ENCODE measurements at places on chromosomes 1 and 21.

- no peak for DNase-seq
These were observed 36.2 kb downstream of the LDLRAP1 start for GRCh38 chr1:25579292-25580252.

- DNase-seq = no peak
These were observed 81.1 kb upstream of the ST6GALNAC5 start for GRCh38 chr1:76786222-76786621.

DNA sequence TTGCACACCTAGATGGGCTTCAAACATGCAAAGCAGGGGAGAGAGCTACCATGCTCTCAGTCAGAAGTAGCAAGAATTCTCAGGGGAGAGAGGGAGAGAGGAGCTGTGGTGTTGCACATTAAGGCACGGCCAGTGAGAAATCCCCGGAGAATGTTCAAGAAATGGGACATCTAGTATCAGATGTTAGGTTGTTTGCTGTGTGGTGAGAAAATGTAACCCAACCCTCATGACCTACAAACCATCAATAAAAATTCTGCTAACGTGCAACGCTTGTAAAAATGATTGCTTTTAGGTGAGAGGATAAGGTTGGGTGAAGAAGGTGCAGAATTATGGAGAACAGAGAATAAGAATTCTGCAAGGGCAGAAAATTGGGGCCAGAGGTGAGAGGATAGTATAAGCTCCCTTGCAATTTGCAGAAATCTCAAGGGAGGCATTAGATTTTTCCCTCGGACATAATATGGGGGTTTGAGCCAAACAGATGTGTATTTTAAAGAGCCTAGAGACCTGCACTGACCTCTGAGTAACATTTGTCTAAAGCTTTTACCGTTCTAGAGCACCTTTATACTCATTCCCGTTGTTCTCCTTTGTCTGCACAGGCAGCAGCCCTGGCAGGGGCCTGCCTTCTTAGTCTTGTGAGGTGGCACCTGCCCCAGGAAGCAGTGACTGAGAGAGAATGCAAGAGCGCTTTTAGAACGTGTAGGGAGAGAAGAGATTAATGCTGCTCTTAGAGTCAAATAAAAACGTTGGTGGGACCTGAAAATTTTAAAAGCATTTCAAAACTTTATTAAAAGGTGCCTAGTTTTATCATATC is 25.4 kb upstream of the KIAA0040 start:
- DNase-seq = no peak

GRCh38 chr1:8082945-8083344 is 56.8 kb upstream of the ERRFI1 start:
- no peak for DNase-seq

- DNase-seq = no peak
These were observed 117.7 kb upstream of the C1orf174 start for GRCh38 chr1:4017636-4018365.

GRCh38 chr1:164704954-164705353 is 146.0 kb downstream of the PBX1 start:
- no peak for DNase-seq

- DNase-seq = no peak
These were observed 16.3 kb downstream of the STRIP1 start for GRCh38 chr1:110050602-110051261.

- no peak for DNase-seq
These were observed 69.6 kb downstream of the CD34 start for GRCh38 chr1:207841293-207841692.

DNA sequence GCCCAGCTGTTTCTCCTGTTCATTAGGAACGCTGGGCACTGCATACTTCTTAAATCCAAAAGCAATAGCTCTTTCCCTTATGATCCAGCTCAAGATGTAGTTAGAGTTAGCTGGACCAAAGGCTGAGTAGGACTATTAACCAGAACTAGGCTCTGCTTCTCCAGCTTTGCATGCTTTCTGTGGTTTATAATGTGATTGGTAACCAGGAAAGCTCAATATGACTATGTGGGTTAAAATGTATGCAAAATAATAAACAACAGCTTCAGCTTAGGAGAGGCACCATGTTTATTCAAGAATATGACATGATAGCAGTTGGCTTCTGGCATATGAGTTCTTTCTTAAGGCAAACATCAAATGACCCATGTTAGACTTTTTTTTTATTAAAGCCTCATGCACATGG is 73.8 kb downstream of the LYPLAL1 start:
- no peak for DNase-seq

DNA sequence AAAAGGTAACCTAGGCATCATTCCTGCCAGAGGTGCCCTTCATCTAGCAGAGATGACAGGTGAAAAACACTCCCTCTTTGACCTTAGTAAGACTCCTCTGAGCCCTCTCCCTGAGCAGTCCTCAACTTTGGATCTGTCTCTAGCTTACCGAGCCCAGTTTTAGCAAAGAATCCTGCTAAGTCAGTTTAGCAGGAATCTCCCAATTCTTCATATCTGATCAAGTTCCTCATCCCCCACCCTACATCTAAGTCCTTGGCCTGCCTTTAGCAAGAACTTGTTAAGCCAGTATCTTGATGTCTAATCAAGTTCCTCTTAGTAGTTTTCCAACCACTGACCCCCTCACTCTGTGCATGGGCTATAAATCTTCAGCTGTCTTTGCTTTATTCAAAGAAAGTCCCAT is 235.6 kb downstream of the OMA1 start:
- DNase-seq = no peak

DNA sequence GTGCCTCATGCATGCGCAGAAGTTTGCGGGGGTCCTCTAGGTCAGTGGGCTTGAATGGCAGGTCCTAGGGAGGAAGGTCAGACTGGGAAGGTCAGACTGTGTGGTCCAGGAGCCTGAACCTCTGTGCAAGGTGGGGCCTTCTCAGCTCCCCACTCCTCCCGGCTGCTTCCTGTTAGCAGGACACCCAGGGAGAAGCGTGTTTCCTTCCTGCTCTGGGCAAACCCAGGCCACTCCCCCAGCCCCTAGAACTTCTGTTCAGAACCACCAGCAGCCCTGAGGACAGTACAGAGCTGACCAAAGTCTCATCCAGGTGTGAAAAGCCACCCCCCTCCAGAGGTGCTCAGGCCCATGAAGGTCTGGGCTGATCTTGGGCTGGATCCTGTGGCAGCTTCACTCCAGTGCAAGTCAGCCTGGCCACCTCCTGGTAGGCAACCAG is 29.9 kb downstream of the NAV1 start:
- no peak for DNase-seq

DNA sequence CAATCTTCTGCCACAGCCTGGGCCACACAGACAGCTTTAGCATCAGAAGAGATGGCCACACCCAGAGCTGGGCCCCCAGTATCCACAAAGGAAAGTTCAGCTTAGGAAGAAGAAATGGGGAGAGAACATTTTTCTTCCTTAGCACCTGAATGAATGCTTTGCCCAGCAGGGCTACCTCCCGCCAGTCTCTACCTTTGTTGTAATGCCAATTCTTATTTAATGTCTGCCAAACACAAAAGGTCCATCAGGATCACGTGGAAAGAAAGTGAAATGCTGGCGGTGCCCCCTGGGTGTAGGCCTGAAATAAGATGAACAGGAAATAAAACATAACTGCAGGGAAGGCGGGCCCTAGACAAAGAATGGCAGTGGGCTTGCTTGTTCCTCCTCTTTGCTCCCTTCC is 125.6 kb downstream of the CACNA1E start:
- DNase-seq = no peak

DNA sequence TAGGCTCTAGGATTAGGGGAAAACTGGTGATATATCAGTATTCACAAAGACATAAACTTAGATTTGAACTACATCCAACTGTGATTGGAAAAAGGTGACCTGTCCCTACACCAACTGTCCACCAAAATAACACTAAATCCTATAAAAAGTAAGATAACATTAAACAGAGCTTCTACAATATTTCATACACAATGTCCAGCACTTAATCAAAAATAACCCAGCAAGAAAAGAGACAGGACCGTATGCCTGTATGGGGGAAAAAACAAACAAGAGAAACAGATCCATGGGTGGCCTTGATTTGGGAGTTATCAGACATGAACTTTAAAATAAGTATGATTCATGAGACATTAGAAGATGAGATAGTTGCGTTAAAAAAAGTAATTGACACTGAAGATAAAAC is 9.7 kb upstream of the COL6A2 start:
- no peak for DNase-seq

- DNase-seq = peak; percentile 69
These were observed 379 bp downstream of the PPCS start for GRCh38 chr1:42456754-42457089.

DNA sequence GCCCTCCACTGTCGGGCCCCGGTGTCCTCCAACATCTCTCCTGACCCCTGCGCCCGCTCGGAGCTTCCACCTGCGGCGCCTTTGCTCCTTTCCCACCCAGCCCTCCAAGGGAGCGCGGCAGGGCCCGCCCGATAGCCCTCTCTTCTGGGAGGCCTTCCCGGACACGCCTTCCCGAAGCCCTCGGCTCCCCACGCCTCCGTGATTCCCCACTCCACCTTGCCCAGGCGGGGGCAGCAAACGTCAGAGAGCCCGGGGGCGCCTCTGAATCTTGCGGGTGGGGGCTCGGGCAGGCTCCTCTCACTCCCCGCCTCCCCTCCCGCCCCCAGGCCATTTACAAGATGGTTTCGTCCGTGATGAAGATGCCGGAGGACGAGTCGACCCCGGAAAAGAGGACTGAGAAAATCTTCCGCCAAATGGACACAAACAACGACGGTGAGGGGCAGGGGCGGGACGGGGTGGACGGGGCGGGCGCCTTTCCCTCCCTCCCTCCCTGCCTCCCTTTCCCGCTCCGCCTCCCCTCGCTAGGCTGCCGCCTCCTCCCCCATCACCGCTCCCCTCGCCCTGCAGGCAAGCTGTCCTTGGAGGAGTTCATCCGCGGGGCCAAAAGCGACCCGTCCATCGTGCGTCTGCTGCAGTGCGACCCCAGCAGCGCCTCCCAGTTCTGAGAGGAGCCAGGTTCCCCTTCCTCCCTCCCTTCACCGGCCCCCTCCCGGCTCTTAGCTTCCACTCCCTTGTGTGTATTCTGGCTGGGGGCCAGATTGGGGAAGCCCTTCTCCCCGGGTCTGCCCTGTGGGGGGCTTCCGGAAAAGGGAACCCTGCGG is 7.1 kb downstream of the HPCA start:
- DNase-seq = peak; percentile 23

DNA sequence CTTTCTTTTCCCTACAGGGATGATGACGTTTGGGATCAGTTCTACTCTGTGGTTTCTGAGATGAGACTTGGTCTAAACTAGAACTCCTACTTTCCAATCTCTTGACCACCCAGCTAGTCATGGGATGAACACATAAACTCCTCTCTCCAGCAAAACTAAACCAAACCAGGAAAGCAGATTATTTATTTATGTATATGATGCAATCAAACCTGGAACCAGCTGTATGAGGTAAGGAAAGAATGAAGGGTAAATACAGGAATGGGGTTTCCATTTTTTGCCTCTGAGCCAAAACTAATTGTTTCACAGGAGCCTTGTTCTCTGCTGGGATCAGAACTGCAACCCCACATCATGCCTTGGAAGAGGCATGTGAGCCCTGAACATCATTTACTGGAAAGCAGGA is 3.3 kb upstream of the AGT start:
- no peak for DNase-seq

DNA sequence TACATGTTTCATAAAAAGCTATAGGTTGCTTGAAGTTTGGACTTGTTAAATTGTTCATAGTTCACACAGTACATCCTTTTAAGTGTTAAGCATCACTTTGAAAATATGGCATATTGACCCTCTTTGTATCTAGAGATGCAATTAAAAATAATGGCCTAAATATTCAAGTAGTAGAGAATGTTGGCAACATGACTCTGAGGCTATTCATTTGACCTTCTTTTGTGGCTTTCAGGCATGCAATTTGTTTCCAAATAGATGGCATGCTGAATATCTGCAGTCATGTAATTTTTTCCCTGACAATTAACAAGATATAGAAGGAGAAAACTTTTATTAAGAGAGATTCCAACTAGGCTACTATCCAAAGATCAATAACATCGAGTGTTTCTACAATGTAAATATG is 230.5 kb upstream of the ZRANB2 start:
- no peak for DNase-seq

- no peak for DNase-seq
These were observed 54.7 kb upstream of the DNAH14 start for GRCh38 chr1:224874775-224875174.

DNA sequence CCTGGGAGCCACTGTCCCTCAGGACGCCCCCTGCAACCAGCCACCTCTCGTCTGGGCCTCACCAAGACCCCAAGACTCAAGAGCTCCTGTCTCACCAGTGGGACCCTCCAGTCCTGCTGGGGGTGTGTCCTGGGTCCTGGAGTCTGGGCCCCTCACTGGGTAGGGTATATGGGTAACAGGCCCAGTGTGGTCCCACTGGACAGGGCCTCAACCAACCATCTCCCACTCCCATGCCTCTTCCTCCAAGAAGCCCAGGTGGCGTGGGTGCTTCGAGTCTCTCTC is 725 bp upstream of the VWA1 start:
- no peak for DNase-seq

DNA sequence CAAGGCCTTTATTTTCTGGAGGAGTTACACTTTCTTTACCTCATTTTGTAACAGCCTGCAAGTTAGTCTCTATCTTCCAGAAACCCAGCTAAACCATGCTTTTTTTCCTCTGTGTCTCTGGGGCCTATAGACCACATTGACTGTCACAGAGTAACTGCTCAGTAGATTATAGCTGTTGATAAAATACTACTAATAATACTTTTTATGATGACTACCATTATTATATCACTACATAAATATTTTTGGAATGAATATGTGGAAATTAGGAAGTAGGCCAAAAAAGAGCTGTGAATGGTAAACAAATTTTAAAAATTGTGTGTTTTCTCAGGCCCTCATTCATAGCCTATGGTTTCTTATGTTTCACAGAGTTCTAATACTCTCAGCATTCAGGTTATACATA is 233.1 kb upstream of the USP24 start:
- no peak for DNase-seq

DNA sequence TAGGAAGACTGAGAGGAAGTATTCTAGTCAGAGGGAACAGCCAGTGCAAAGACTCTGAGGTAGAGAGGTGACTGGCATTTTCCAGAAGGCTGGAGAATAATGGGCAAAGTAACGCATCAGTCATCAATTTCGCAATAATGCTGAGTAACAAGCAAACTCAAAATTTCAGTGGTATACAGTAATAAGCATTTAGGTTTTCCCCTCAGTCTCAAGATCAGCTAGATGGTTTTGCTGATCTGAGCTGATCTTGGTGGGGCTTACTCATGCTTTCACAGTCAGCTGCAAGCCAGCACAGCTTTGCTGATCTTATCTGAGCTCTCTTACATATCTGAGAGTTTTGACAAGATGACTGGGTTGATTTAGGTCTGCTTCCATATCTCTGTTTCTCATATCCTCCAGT is 108.7 kb downstream of the TSEN15 start:
- DNase-seq = peak; percentile 70

DNA sequence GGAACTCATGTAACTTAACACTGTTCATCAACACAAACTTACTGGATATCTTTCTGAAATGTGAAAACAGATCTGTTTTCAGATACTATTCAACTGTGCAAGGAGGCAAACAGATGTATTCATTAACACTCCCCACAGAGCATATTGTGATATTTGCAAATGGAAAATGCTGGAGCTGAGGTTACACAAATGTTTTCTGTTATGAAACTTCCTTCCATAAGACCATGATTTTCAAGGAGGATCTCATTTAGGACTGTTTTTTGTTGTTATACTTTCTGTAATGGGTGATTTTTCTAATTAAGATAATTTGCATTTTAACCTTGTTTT is 56.1 kb downstream of the GABPA start:
- DNase-seq = no peak
